Activated T-helper 1 cell treated with anti-CD3 and anti-CD28 coated beads, Interleukin-12 subunit alpha, Interleukin-12 subunit beta, Interleukin-2, Interleukin-4 antibody, amounts not matched to agents 30 ng/mL and 10 ng/mL and 1 ng/mL, durations not matched to agents 14 hours and 24 hours and 36 hours (primary cell): ENCODE measurements at places on chromosomes 1 and 21. TPM values are rescaled to one million over a fixed set of nuclear protein-coding genes. Genes with fewer than 3 reads are reported as not detected.

RGS13 gene
- not detected in 2 replicates for total RNA-seq

ALX3 gene
- total RNA-seq = not detected in 2 replicates

DNA sequence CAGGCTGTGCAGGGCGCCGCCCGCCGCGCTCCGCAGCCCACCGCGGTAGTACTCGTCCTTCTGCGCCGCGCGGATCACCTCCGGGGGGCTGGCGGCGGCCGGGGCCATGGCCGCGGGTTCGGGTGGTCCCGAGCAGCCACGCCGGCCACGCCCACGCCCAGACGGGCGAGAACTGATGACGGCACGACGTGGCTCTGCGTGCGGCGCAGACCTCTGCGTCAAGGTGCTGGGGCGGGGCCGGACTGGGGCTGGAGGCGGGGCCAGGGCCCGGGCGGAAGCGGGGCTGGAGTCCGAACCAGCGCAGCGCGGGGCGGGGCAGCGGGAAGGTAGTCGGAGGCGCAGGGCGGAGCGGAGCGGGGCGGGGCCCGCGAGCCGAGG is at the start of gene PEX10:
TSS of gene PEX10 (minus strand) at position 170 of the 378 bp plus-strand sequence. CDS start at position 108, 62 bp downstream.
- H3K27me3 ChIP-seq = no peaks in the 10 kb centered on the region
- H3K4me3 ChIP-seq = peak within 1 kb of the TSS; percentile 90
- H3K27ac ChIP-seq = peak within 1 kb of the TSS; percentile 89
- no peaks in the 10 kb centered on the region for H3K36me3 ChIP-seq
- H3K4me1 ChIP-seq = peaks cover 38% of the 10 kb centered on the region

GRCh38 chr1:30778154-30778978 is 20.8 kb upstream of the LAPTM5 start:
- H3K36me3 ChIP-seq = no peaks in the 10 kb centered on the region
- H3K4me3 ChIP-seq = no peak overlapping the region
- peaks cover 6% of the 10 kb centered on the region for H3K27me3 ChIP-seq
- peak overlapping the region; percentile 34 for H3K27ac ChIP-seq
- no peak for DNase-seq

GRCh38 chr1:58746757-58747156 is 37.1 kb downstream of the JUN start:
- peaks cover 18% of the 10 kb centered on the region for H3K4me1 ChIP-seq
- H3K27me3 ChIP-seq = peaks cover 5% of the 10 kb centered on the region

GRCh38 chr1:83999316-83999819 is 436 bp upstream of the TTLL7 start:
- H3K4me1 ChIP-seq = peaks cover 24% of the 10 kb centered on the region
- peaks cover 60% of the 10 kb centered on the region for H3K27me3 ChIP-seq

DNA sequence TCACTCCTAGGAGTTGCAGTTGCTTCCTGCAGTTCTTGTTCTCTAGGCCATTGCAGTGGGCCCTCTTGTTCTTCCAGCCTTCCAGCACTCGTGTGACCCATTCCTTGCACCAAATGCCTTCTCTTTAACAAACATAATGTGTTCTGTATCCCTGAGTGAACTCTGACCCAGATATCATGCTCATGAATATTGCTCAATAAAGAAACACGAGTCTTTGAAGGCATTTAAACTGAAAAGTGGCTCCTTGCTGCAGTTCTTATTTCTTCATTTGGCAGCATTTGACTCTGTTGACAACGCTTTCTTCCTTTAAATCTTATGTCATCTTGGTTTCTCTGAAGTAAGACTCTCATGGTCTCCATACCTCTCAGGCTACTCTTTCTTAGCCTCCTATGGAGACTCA is 100.7 kb upstream of the PDE4B start:
- no peaks in the 10 kb centered on the region for H3K36me3 ChIP-seq
- DNase-seq = no peak
- H3K27ac ChIP-seq = no peak overlapping the region
- peaks cover 6% of the 10 kb centered on the region for H3K4me1 ChIP-seq
- no peak overlapping the region for H3K4me3 ChIP-seq
- H3K27me3 ChIP-seq = no peaks in the 10 kb centered on the region

GRCh38 chr1:243959998-243960397 is 91.1 kb upstream of the ZBTB18 start:
- H3K36me3 ChIP-seq = no peaks in the 10 kb centered on the region
- peaks cover 5% of the 10 kb centered on the region for H3K27me3 ChIP-seq
- no peaks in the 10 kb centered on the region for H3K4me1 ChIP-seq
- H3K27ac ChIP-seq = no peak overlapping the region
- no peak overlapping the region for H3K4me3 ChIP-seq
- DNase-seq = no peak

GRCh38 chr1:229247871-229248270 is 23.0 kb upstream of the RAB4A start:
- H3K36me3 ChIP-seq = no peaks in the 10 kb centered on the region
- H3K27ac ChIP-seq = no peak overlapping the region
- no peak overlapping the region for H3K4me3 ChIP-seq
- H3K27me3 ChIP-seq = peaks cover 15% of the 10 kb centered on the region

DNA sequence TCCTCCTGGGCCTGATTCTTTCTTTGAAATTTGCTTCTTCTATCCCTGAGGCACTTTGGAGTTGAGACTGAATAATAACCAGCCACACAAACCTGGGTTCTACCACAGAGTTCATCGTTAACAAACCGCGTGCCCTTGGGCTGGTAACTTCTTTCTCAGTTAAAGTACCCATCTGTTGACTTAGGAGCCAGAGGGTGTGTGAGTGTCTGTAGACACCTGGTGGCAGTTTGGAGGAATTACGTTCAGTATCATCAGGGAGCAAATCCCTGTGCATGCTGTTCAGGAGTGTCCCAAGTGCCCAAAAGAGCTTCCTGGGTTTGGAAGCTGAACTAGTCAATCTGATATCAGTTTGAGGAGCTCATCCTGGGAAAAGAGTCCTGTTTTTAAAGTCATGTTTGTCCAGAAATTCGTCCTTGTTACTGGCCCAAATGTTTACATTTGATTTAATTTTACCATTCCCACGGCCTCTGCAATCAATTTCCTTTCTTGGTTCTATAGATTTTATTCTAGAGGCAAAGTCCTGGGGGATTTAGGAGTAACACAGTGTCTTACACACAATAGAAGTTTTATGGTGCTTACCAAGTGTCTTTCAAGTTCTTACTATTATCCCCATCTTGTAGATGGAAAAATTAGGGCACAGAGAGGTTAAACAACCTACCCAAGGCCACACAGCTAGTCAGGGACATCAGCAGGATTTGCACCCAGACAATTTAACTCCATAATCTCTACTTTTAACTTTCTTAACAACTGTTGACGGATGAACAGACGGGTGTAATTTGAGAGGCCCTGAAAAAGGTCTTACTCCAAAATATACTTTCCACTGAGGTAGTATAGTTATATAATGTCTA is 26.7 kb upstream of the RPTN start:
- no peaks in the 10 kb centered on the region for H3K36me3 ChIP-seq
- H3K27me3 ChIP-seq = peaks cover 21% of the 10 kb centered on the region
- H3K4me3 ChIP-seq = no peak overlapping the region
- peak; percentile 17 for DNase-seq
- no peak overlapping the region for H3K27ac ChIP-seq

DNA sequence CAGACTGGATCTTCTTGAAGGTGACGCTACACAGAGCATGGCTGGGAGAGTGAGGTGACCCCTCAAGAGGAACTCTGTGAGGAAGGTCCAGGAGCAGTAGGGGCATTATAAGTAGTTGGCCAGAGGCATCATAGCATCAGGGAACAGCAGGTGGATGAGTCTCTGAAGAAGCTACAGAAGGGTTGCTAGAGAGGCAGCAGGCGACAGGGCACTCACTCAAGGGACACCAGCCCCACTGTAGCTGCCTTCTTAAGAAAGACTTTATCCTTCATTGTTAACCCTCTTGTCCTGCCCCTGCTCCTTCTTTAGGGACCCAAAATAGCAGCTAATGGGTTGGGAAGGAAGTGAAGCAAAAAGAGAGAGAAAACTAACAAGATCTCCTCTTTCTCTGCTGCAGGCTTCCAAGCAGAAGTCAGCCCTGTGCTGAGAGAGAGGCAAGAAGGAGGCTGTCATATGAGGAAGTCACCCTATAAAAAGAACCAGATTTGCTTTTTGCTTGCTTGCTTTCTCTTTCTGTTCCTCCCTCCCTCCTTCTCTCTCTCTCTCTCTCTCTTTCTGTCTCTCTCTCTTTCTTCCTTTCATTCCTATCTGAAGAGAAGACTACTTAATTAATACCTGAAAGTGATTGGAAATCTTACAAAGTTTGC is 7.7 kb upstream of the CD5L start:
- H3K27me3 ChIP-seq = no peaks in the 10 kb centered on the region
- no peak for DNase-seq
- H3K4me1 ChIP-seq = no peaks in the 10 kb centered on the region
- H3K36me3 ChIP-seq = no peaks in the 10 kb centered on the region
- H3K27ac ChIP-seq = no peak overlapping the region

- H3K4me3 ChIP-seq = no peak overlapping the region
- DNase-seq = no peak
- no peaks in the 10 kb centered on the region for H3K36me3 ChIP-seq
- H3K27ac ChIP-seq = no peak overlapping the region
- H3K27me3 ChIP-seq = no peaks in the 10 kb centered on the region
These were observed 15.1 kb upstream of the PCP4 start for GRCh38 chr21:39852021-39852721.

DNA sequence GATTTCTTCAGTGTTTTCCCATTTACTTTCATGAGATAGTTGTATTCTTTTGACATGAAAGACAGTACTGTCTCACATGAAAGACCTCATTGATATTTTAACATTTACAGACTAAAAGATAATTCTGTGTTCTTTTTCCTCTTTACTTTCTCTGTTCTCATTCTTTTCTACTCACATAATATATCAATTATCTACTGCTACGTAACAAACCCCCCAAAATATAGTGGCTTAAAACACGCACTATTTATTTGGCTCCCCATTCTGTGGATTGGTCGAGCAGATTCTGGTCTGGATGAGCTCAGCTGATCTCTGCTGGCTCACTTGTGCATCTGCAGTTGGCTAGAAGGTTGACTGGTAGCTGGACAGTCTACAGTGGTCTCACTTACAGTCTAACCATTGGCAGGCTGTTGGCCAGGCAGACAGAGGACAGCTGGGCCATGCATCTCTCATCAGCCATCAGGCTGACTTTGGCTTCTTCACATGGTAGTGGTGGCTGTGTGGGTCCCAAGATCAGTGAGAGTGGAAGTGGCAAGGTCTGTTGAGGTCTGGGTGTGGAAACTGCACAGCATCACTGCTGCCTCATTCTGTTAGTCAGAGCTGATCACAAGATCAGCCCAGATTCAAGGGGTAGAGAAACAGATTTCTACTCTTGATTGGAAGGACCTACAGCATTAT is 63.2 kb downstream of the MPZL1 start:
- peaks cover 25% of the 10 kb centered on the region for H3K36me3 ChIP-seq
- H3K27me3 ChIP-seq = no peaks in the 10 kb centered on the region
- peaks cover 14% of the 10 kb centered on the region for H3K4me1 ChIP-seq
- no peak overlapping the region for H3K27ac ChIP-seq

- no peak overlapping the region for H3K4me3 ChIP-seq
- no peak overlapping the region for H3K27ac ChIP-seq
- H3K27me3 ChIP-seq = peaks cover 19% of the 10 kb centered on the region
- H3K36me3 ChIP-seq = no peaks in the 10 kb centered on the region
These were observed 6.3 kb downstream of the CRCT1 start for GRCh38 chr1:152520561-152521090.

GRCh38 chr1:47198214-47198613 is 8.4 kb upstream of the PDZK1IP1 start:
- no peak overlapping the region for H3K4me3 ChIP-seq
- peaks cover 14% of the 10 kb centered on the region for H3K27me3 ChIP-seq
- no peak for DNase-seq

GRCh38 chr1:36913484-36914060 is 120.7 kb downstream of the GRIK3 start:
- H3K4me3 ChIP-seq = no peak overlapping the region
- H3K27me3 ChIP-seq = no peaks in the 10 kb centered on the region
- H3K36me3 ChIP-seq = no peaks in the 10 kb centered on the region
- H3K27ac ChIP-seq = no peak overlapping the region
- no peak for DNase-seq
- H3K4me1 ChIP-seq = no peaks in the 10 kb centered on the region
